Right kidney (tissue), 9 donors: ENCODE measurements at places on chromosomes 11 and 22.

GRCh38 chr11:65595543-65596281, at the start of gene KCNK7:
KCNK7 (minus strand) TSS chr11:65595800; CDS start chr11:65595772, 28 bp downstream.
- no peak for DNase-seq

DNA sequence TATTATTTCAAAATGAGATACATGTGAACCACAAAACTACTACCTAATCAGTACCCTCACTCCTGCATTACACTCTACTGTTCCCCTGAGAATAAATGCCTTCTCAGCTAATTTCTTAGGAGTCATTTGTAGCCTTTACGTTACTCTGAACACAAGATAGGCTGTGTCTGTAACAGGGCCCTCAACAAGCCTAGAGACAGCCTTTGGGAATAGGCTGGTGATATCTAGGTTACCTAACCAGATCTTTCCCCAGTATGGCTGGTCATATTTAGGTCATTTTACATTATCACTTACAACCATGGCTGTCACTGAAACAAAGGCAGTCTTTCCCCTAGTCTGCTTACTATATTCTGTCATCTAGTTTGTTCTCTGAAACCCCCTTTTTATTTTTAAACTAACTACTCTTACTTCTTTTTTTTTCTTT, 14.2 kb downstream of the ATM start:
- no peak for DNase-seq

DNA sequence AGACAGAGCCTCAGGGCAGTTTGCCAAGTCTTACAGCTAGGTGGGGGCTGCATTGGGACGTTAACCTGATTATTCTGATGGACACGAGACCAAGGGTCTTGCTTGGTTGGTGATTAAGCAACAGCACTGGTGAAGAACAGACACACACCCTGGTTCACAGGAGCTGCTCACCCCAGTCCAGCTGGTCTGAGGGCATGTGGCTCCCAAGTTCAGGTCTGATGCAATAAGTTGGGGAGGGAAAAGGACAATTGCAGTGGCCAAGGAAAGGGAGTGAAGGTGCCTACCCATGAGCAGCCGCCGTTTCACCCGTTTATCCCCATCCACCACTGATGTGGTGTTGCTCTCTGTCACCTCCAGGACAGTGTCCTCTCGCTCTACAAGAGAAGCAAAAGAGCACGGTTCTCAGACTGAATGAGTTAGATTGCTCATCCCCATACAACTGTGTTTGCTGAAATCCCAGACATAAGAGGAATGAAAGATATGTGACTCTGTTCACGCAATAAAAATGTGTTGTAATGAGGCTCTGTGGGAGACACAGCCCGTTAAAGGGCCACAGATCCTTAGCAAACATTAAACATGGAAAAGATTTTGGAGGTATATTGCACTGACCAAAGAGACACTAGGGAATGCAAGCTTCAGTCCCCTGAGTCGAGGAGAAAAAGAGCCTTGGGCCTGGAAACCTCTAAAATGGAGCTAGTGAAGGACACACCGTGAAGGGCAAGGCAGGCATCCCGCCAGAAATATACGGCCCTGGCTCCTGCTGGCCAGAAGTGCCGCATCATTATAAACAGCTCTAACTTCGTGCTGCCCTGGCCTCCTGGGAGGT, 25.6 kb downstream of the SCUBE2 start:
- DNase-seq = no peak

GRCh38 chr11:4191031-4191571, 96.5 kb downstream of the RRM1 start:
- no peak for DNase-seq

DNA sequence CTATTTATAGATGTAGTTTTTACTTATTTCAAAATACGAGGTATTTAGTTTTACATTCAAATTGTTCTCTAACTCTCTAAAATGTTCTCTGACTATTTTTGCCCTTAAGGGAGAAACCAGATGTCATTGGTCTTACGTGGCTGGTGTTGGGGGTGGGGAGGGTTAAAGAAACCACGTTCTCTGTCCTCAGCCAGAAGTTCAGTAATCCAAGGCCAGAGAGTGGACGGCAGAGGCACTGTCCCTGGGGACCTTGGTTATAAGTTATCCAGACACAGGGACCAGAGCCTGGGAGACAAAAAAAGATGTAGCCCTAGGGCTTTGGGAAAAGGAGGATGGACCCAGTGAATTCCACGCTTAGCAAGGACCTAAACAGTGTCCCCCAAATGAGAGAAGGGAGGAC, 706 bp upstream of the OR51E1 start:
- no peak for DNase-seq

DNA sequence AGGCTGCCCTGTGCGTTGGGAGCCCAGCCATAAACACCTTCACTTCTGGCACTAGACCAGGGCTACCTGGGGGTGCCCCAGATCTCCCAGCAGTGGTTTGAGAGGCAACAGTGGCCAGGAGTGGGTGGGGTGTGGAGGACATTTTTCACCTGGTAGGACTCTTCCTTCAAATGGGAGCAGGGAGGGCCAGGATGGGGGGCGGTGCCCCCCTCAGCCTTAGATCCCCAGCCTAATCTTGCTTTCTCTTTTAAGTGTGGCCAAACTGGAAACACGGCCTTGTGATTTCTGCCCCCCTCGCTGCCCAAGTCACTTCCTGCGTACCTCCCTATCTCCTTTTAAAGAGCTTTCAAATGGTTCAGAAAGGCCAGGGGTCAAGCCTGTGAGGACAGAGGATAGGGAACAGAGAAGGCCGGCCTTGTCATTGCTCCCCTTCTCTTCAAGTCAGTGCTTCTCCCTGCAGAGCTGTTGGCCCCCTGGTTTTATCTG, 800 bp downstream of the KCNJ5 start:
- DNase-seq = no peak

DNA sequence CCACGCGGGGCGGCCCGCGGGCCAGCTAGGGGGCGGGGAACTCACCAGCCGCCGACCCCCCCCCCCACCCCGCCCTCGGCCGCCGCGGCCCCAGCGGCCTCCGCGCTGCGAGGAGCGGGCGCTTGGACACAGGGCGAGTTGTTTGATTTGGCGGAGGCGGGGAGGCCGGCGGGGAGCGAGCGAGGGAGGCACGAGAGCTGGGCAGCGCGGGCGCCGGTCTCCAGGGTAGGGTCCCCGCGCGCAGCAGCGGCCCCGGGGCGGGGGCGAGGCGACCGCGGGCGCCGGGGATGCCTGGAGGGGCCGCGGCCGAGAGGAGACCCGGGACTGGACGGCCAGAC, 64.4 kb downstream of the NAV2 start:
- DNase-seq = no peak

DNA sequence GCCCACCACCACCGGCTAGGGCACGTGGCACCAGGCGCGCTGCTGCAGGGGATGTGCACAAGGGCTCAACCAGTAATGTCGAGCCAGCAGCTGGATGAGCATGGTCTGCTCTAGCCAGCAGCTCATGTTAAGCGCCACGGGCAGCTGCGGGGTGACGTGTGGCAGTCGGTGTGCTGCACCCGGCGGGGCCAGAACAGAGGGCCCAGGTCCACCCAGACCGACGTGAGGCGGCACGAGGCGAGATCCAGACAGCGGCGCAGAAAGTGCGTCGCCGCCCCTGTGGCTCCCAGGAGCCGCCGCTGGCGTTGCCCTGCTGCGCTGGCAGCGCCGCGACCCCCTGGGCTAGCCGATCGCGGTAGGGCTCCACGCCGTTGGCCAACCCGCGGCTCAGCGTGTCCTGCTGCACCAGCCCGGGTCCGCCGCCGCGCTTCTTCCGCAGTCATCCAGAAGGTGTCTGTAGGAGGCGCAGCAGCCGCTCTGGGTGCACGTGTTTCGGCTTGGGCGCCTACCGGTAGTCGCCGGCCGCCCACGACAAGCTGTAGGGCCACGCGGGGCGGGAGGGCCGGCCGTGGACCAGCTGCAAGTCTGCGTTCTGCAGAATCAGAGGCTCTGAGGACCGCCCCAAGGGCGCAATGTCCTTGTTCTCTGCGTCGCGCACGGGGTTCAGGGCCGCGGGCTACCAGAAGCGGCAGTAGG, 4.6 kb upstream of the GALR3 start:
- peak; percentile 80 for DNase-seq

- DNase-seq = no peak
Measured at GRCh38 chr11:131422029-131422428, 51.6 kb downstream of the NTM start.
